ENCODE measurements at places on chromosomes 4 and X.

- DNase-seq = peak; percentile 79
Measured at GRCh38 chrX:45769761-45770582, 569.3 kb upstream of the DIPK2B start.

DNA sequence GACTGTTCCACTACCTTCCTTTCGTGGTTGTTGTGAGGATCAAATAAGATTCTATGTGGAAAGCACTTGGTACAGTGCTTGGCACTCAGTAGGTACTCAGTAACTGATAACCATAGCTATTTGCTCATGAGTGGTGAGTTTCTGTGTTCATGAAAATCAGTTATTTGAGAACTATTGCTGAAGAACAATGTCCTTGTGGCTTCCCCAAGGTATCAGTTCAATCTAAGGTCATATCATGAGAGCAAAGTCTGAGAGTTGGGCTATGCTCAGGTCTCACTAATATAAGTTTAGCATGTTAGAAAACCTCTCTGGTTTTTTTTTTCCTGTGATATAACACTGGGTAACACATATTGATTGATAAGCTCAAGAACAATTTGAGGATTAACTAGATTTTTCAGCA is 147.8 kb downstream of the GRIA3 start:
- DNase-seq = no peak

DNA sequence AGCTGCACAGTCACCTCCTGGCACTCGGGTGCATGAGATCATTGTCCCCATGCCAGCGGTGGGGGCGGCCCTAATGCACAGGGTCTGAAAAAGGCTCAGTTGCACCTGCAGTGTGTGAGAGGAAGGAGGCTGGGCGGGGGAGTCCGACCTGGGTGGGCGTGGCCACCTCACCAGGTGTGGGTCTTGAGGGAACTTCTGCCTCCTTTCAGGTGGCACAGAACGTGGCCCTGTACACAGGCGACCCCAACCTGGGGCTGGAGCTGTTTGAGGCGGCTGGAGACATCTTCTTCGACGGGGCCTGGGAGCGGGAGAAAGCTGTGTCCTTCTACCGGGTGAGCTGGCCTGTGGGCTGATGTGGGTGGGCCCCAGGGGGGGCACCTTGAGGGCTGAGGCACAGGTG is 34.3 kb upstream of the HTRA3 start:
- DNase-seq = no peak

- DNase-seq = no peak
Measured at GRCh38 chr4:75249739-75250138, 264.5 kb downstream of the RCHY1 start.

- DNase-seq = peak; percentile 0
Measured at GRCh38 chr4:139655116-139655515, 10.5 kb upstream of the MGST2 start.

DNA sequence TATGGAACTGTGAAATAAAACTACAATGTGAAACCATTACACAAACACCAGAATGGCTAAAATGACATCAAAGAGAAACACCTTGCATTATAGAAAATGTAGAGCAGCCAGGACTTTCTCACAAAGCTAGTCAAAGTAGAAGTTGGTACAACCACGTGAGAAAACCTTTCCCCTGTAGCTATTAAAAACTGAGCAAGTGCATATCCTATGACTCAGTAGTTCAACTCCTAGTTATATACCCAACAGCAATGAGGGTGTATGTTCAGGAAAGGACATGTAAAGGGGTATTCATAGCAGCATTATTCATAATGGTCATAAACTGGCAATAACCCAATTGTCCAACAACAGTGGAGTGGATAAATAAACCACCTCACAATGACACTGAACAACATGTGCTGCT is 177.5 kb upstream of the NUDT10 start:
- DNase-seq = no peak

GRCh38 chrX:74450803-74451449 is 29.6 kb downstream of the SLC16A2 start:
- peak; percentile 45 for DNase-seq

GRCh38 chrX:114582264-114582632 is 1.6 kb upstream of the HTR2C start:
- DNase-seq = no peak

DNA sequence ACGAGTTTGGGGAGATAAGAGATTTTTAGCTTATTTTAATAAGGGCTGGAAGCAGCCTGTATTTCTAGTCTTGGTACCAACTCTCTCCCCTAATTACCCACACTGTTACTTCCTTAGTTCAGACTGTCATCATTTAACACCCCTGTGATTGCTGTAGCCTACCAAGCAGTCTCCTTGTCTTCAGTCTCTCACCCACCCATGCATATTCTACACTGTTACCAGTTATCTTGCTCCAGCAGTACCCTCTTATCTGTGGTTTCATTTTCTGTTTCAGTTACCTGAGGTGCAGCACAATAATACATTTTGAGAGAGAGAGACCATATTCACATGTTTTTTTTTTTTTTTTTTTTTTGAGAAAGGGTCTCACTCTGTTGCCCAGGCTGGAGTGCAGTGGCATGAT is 80.2 kb downstream of the DIAPH2 start:
- DNase-seq = no peak

GRCh38 chr4:134955059-134955458 is 753.5 kb upstream of the PABPC4L start:
- DNase-seq = no peak

DNA sequence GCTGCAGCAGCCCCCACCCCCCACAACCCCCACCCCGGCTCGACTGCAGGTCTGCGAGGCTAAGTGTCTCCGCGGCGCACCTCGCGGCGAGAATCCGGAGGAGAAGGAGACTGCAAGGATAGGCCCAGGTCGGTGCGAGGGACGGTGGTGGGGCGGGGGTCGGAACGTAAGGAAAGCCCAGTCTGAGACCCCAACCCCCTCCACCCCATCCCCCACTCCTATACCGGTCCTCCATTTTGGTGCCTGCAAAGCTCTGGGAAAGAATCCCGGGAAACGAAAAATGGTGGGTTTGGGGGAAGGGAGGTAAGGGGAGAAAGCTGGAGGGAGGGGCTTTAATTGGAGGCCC is 614 bp downstream of the BEX3 start:
- DNase-seq = no peak

- DNase-seq = no peak
Measured at GRCh38 chrX:3250966-3251365, 95.5 kb downstream of the MXRA5 start.

DNA sequence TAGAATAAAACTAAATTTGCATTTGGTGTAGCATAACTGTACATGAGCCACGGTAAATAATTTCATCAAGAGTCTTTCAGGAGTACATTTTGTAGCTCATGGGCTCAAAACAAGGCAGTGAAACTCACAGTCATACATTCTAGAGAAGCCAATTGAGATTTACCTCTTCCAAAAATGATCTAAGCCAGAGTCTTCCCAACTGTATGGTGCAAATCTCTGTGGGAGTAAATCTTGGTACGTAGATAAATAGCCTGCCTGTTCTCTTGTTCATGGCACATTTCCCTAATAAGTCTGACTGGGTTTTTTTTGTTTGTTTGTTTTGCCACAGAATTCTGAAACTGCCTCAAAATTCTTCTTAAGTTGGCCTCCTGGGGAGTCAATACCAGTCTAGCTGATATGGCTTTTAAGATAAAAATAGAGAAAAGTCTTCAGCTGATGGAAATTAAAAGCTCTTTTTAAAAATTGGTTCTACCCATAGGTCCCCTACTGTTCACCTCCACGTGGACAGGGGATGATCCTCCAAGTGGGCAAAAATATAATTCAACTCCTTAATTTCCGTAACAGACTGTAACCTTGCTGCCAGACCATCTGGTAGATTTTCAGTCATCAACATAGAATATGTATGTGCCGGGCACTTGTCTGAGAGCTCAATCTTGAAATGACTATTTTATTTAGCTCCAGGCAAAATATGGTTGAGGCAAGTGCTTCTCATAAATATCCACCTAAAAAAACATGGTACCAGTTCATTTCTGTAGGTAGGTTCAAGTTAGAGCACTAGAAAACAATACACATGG is 365.4 kb downstream of the PDHA2 start:
- no peak for DNase-seq

DNA sequence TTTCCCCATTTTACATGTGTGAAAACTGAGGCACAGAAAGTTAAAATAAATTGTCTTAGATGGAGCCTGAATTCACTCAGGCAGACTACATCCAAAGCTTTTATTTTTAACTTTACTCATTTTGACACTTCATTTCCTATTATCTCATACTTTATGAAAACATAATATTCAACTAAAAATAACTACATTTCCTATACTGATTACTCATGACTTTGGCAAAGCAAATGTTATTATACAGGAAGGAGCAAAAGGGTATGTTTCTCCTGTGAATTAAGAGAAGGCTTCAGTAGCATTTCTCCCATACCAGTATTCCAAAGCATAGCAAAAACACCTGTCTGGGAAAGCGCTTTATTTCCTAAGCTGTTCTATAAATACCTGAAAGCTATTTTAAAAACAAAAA is 178.6 kb downstream of the ADAMTS3 start:
- DNase-seq = no peak

DNA sequence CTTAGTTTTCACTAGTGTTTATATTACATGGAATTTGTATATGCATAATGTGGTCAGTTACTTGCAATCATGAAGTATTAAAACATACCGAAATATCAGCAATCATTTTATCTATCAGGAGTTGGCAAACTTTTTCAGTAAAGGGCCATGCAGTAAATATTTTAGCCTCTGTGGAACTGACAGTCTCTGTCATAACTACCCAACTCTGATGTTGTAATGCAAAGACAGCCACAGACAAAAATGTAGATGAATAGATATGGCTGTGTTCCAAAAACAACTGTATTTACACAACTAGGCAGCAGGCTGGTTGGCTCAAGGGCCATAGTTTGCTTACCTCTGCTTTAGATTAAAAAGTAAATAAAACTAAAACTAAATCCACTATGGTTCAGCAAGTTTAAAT is 200.2 kb downstream of the HS3ST1 start:
- no peak for DNase-seq

DNA sequence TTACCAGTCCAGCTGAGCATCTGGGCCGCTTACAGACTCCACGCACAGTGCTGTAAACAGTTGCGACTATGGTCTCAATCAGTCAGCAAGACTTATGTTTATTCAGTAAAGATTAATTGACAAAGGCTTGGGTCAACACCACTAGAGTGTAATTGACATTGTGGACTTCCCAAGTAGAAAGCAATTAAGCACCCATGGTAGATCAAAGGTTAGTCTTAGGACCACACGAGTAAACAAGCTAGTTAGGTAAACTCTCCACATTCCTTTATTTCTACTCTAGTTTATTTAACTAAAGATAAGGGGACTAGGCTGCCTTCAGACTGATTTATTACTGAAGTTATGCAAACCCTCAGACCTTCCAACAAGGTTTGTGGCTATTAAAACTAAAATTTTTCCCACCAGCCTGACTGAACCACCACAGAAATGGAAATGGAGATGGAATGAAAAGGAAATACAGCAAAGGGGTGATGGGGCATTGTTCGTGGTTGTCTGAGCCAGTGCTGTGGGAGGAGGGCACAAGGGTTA is 44.2 kb downstream of the MTHFD2L start:
- no peak for DNase-seq

- DNase-seq = no peak
Measured at GRCh38 chrX:46642145-46642544, 68.6 kb downstream of the CHST7 start.

- no peak for DNase-seq
Measured at GRCh38 chr4:141705747-141706377, 69.5 kb downstream of the IL15 start.

DNA sequence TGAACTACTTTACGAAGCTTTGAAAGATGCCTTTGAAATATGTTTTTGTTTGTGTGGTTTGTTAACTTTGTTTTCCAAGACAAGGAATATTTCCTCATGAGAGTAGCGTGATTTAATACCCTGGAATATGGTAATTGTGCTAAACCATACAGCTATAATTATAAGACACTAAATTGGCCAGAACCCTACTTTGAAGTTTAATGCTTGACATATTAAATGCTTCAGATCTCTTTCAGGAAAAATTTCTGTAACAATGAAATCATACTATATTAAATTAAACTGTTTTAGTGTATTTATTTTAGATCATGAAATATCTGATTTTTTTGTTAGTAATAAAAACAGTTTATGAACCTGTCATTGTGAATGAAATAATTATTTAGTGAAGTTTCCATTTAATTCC is 63.5 kb downstream of the DCLK2 start:
- no peak for DNase-seq

DNA sequence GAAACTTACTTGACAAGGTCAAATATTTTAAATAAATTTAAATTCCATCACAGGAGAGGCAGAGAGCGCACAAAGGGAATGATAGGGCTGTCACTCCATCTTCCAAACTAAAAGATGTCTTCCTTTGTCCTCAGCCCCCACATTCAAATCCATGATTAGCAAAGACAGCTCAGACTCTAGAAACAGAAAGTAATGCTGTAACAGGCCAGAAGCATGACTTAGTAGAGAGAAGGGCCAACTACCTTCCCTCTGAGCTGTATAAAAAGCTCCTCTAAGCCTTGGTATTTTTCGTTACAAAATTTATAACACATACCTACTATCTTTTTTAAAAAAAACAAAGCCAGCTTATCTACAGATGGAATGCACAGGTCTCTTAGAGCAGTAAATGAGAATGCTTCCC is 207.4 kb downstream of the MAPK10 start:
- DNase-seq = no peak

GRCh38 chr4:88674979-88675378 is 22.6 kb downstream of the NAP1L5 start:
- DNase-seq = no peak
